ENCODE measurements at places on chromosomes 13 and 19. TPM values are rescaled to one million over a fixed set of nuclear protein-coding genes. Genes with fewer than 3 reads are reported as not detected.

ZNF100 gene
- total RNA-seq: 19.2 TPM

DNA sequence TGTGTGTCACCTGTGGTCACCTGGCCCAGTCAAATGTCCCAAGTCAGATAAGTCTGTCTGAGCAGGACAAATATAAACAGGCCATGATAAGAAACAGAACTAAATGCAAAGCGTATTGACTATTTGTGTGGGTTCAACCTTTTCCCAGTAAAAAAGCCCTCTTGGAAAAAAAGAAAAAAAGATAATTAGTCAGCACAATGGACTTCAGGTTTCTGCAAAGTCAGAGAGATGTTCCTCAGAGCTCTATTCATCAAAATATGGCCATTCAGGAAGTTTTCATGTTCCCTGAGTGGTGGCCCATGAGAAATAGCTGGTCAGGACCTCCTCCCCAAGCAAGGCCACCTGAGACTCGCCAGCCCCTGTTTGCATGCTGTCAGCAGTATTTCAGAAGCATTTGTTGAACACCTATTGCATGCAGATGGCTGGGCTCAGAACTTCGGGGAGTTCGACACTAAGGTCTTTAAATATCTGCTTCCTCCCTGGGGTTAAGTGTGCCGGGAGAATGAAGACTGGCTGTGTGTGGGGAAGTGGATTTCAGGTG, 2.7 kb downstream of the FFAR3 start:
- no peak overlapping the region for H3K4me3 ChIP-seq
- no peak for DNase-seq
- H3K27me3 ChIP-seq: no peaks in the 10 kb centered on the region
- H3K27ac ChIP-seq: no peak overlapping the region

- H3K4me1 ChIP-seq: peaks cover 13% of the 10 kb centered on the region
- no peak overlapping the region for H3K27ac ChIP-seq
- peak; percentile 48 for DNase-seq
- H3K36me3 ChIP-seq: no peaks in the 10 kb centered on the region
- H3K4me3 ChIP-seq: no peak overlapping the region
- H3K27me3 ChIP-seq: peaks cover 31% of the 10 kb centered on the region
Measured at GRCh38 chr19:38213911-38214625, 10.0 kb downstream of the DPF1 start.

- H3K27ac ChIP-seq: no peak overlapping the region
- H3K4me3 ChIP-seq: no peak overlapping the region
- no peak for DNase-seq
- peaks cover 8% of the 10 kb centered on the region for H3K4me1 ChIP-seq
- H3K36me3 ChIP-seq: no peaks in the 10 kb centered on the region
Measured at GRCh38 chr19:294946-295686, 3.9 kb upstream of the PLPP2 start.
